ENCODE measurements at places on chromosomes 2 and 18.
A peak's percentile ranks its signal among the peaks of the same experiment; 100 is the strongest.

GRCh38 chr2:216918088-216918680, 58.3 kb upstream of the TNP1 start:
- no peak for DNase-seq

DNA sequence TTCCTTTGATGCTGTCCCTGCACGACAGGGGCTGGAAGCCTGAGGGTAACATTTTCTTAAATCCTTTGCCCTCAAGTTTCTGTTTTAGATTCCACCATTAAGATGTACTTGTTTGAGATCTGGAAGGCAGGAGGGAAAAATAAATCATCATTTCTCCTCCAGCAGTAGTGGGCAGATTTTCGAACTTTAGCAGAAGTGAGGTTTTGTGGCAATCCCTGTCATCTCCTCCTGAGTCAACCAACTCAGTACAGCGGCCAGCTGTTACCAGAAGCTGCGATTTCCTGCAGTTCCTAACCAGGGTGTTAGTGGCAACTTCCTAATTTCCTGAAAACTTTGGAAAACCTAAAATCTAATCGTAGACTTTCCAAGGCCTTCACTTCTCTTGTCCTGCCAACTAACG, 517.2 kb upstream of the ACVR2A start:
- DNase-seq: peak; percentile 18

DNA sequence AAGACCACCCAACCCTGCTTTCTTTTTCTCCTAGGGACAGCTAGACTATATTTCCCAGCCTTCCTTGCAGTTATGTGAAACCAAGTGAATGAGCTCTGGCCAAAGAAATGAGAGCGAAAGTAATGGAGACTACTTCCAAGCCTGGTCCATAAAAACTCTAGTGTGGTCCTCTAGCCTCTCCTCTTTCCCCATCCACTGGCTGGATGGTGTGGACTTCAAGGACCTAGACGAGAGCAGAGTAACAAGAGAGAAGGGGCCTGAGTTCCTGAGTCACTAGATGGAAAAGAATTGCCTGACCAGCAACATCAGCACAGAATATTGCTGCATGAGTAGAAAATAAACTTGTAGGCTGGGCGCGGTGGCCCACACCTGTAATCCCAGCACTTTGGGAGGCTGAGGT, 2.9 kb upstream of the TMSB10 start:
- no peak for DNase-seq

GRCh38 chr2:189104934-189105333, 74.6 kb downstream of the COL5A2 start:
- DNase-seq: no peak

GRCh38 chr2:238868067-238868524, 20.2 kb downstream of the TWIST2 start:
- no peak for DNase-seq

DNA sequence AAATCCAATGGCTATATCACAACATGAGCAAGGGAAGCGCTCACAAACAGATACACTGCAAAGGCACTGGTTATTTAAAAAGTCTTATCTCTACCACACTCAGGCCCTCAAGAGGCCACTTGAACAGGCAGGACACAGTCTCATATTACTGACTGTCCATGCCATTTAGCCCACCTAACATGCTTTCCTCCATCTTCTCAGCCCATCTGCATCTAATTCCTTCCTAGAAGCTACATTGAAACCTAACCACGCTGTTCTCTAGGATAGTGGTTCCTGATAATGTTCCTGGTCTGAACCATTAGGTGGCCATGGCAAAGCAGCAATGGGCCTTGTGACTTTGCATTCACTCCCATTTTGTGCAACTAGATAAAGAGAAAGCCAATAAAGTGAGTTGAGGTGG, 22.5 kb upstream of the NEB start:
- DNase-seq: no peak

- no peak for DNase-seq
Observed at GRCh38 chr2:144015655-144016245, 504.2 kb downstream of the ZEB2 start.

- no peak for DNase-seq
Observed at GRCh38 chr2:60652832-60653340, 99.4 kb upstream of the BCL11A start.

DNA sequence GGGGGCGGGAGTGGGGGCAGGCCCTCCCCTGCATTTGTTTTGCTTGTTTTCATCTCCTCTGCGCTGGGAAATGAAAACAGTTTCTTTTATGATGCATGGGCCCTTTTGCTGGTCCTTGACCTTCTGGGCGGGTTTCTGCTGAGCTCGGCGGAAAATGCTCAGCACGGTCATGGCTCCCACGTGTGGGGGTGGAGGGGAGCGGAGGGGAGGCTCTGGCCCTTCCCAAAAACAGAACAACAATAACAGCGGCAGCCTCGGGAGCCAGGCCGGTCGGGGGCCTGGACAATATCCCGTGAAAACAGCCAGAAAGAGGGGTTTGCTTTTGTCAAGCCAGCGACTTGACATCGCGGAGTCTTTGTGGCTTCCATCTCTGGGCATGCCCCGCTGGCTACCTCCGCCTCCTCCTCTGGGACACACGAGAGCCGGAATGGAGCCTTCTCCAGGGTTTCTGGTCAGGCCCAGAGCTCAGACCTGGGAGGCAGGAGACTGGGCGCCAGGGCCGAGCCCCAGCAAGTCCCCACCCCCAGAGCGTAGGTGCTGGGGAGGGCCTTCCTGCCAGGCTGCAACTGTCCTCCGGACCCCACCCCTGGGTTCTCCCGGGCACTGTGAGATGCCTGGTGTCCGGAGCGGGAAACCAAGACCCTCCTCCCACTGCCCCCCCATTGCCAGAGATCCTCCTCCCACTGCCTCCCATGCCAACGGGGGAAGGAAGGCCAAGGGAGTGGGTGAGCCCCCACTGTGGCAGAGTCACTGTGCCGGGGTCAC, 35.9 kb upstream of the SNED1 start:
- DNase-seq: no peak

DNA sequence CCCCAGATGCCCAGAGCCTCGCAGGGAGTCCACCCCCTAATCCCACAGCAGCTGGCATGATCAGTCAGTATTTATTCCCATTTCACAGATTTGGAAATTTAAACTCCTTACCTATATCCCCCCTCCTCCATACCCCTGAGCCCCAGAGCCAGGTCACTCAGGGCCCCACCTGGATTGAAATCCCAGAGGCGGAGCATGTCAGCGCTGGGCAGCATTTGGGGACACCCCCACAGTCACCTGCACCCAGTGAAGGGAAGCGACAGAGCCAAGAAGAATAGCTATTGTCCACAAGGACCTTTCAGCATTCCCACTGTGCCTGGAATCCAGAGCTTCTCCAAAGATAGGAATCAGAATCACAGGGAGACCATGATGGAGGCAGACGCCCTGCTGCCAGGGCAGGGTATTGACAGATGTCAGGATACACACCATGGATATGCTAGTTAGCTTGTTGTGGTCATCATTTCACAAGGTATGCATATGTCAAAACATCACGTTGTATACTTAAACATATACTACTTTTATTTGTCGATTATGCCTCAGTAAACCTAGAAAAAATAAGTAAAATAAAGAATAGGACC, 968 bp upstream of the ASTL start:
- no peak for DNase-seq

DNA sequence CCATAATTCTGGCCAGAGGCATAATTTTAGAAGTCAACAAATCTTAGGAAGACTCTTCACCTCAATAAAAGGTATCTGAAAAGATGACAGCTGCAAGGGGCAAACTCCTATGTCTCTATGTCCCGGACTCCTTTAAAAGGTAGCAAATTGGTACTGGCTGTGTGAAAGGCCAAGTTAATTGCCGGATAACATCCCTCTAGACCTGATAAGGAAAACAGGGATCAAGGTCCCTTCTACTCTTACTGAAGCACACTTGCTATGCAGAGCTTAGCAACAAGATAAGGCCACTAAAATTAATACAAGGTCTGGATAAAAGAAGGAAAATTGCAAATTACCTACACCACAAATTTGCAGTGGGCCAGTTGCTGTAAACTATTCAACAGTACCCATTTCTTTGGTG, 141.0 kb upstream of the EPC2 start:
- DNase-seq: no peak

- DNase-seq: no peak
Observed at GRCh38 chr2:28225473-28226080, 167.1 kb upstream of the FOSL2 start.

DNA sequence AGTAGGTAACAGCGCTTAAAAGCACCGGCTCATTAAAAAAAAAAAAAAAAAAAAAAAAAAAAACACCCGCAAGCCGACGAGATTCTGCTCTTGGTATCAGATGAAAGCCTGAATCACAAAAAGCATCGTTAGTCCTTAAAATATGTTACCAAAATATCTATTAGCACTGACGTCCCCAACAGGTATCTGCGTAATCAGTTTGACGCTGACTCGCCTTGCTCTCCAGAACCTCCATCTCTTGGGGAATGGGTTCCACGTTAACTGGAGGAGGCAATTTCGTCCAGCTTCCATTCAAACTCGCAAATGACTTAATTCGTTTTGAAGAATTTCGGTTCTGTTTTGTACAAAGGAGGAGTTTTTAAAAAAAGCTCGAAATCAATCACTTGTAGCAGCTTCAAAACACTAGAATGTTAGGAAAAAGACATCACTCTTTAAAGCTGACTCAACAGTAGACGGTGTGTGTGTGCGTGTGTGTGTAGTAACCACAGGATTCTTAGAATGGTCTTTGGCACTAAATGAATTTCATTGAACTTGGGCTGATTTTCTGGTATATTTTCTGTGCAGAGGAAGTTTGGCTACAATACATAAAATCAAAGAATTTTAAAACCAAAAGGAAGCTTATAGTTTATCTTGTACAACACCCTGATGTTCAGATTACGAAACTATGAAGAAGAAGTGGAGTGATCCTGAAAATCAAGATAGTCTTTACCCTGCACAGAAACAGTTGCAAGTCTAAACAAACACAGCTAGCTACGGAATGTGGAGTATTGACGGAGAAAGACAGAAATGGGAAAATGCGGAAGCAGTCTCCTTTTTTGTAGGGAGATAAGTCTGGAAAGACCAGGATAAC, 1.1 kb upstream of the PGAP1 start:
- peak; percentile 57 for DNase-seq

DNA sequence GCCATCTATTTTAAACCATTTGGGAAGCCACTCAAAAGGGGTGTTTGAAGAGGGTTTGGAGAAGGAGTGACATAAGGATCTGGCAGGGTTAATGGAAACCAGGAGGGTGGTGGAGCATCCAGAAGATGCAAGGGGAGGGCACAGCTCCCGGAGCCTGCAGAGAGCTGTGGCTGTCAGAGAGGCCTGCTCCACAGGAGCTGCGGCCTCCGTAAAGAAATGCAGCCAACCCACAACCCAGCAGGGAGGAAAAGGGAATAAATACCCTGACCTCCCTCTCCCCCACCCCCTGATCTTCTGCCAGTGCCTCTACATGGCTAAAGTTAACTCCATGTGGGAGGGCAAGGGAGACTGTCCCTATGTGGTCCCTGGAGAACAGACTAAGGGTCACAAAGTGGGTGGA, 567.1 kb upstream of the POU3F3 start:
- no peak for DNase-seq

DNA sequence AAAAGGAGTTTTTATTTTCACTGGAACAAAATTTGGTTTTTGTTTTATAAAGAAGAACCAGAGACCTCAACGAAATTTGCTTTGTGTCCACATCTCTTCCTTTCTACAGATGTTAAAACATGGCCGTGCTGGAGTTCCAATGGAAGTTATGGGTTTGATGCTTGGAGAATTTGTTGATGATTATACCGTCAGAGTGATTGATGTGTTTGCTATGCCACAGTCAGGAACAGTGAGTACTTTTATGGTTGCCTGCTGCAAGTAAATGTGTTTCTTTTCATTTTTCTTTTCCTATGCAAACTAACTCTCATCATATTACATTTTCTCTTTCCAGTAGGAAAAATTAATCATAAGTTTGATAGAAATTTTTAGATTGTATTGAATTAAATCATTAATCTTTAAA, 48.4 kb upstream of the TBR1 start:
- DNase-seq: no peak

GRCh38 chr2:239454507-239454906, 53.7 kb upstream of the HDAC4 start:
- no peak for DNase-seq

DNA sequence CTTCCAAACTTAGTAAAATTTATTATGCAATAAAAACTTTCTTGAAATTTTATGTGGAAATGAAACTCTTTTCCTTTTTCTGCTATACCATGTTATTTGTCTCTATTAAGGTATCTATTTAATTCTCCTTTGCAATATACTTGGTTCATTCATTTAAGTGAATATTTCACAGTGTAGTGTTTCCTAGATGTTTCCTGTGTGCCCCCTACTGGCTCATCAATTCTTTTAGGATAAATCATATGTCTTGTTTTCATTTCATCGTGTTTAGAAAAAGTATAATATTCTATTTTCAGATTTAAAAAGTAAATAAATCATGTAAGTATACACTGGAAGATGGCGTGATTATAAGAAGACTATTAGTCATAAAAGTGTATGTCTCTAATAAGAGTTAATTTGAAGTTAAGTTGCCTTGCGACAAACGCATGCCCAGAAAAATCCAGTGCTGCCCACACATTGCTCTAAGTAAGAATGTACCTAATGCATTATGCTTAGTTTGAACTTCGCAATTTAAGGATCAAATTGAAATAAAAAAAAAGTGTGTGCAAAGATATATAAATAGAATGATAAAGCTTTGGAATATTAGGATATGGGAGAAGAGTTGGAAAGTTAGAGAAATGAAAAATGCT, 525.4 kb downstream of the KCNJ3 start:
- no peak for DNase-seq

All from activated CD4-positive, alpha-beta T cell treated with anti-CD3 and anti-CD28 coated beads, Interleukin-2, amount 50 U/mL, for 4 hours (primary cell).